Karpas-422 (cell line): ENCODE measurements at places on chromosomes 3 and 15.

DNA sequence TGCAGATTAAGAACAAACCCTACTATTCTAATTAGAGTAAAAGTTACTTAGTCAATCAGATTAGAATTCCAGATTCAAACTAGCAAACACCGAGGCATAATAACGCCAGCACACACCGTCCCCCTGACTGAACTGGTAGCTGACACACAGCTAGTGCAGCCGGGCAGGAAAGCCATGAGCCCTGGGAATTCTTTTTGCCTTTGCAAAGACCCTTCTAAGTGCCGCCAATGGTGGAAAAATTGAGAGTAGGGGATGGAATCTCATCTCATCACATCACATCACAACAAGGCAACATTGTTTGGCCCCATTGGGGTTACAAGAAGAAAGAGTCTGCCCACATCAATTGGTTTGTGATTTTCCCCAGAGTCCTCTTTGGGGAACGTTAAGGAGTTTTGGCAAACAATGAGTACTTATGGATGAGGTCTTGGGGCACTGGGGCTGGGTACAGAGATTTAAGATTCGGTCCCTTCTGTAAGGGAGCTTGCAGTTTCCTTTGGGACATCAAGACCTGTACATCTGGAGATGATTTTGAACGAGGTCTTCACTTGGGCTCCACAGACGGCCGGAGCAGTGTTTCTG is 120.4 kb upstream of the MEF2A start:
- no peak overlapping the region for H3K4me3 ChIP-seq
- DNase-seq = no peak
- no peak overlapping the region for H3K27ac ChIP-seq
- H3K4me1 ChIP-seq = peaks cover 12% of the 10 kb centered on the region
- H3K36me3 ChIP-seq = no peaks in the 10 kb centered on the region

GRCh38 chr3:76554707-76555106 is 485.2 kb upstream of the ROBO2 start:
- no peak for DNase-seq
- no peaks in the 10 kb centered on the region for H3K4me1 ChIP-seq
- no peaks in the 10 kb centered on the region for H3K36me3 ChIP-seq
- H3K27me3 ChIP-seq = no peaks in the 10 kb centered on the region
- H3K4me3 ChIP-seq = no peak overlapping the region

GRCh38 chr15:48890375-48890972 is 12.5 kb downstream of the EID1 start:
- no peak for DNase-seq
- H3K36me3 ChIP-seq = no peaks in the 10 kb centered on the region
- H3K27ac ChIP-seq = no peak overlapping the region
- H3K4me1 ChIP-seq = no peaks in the 10 kb centered on the region
- no peaks in the 10 kb centered on the region for H3K27me3 ChIP-seq
- H3K4me3 ChIP-seq = no peak overlapping the region

DNA sequence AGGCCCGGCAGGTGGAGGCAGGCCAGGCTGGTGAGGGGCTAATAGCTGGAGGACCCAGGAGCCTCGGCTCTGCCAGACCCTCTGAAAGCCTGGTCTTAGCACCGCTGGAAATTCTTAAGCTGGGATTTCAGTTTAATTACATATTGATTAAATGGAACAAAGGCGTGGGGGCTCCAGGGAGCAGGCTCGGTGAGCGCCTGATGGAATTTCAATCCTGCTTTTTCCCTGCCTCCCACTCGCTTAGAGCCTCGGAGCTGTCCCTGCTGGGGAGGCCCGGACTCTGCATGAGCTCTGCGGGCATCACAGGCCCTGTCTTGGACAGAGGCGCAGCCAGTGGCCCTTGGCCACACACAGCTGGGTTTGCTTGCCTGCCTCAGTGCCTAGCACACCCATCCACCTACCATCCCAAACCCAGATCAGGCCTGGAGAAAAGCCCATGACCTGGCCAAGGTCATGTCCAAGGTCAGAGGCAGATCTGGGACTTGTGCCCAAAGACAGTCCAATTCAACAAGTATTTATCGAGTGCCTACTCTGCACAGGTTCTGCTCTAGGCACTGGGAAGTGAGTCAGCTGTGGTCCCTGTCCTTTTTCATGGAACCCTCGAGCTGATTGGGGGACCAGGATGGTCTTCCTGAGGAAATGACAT is 40.6 kb downstream of the LINGO1 start:
- H3K4me3 ChIP-seq = no peak overlapping the region
- H3K36me3 ChIP-seq = no peaks in the 10 kb centered on the region
- H3K27ac ChIP-seq = no peak overlapping the region
- DNase-seq = no peak
- no peaks in the 10 kb centered on the region for H3K27me3 ChIP-seq

DNA sequence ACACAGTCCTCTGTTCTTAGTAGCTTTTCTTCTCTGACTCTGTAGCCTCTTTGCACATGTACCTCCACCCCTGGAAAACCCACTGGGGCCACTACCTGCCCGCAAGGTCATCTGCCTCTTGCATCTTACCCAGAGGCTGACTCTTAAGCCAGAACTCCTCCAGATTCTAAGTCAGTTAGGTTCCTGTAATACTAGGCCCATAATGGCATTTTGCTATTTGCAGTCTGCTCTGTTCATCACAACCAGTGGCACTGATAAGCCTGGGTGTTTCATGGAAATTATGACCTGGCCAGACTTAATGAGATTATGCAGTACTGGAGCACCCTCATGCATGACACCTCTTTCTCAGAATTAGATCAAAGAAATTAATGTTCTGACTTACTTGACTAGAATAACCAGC is 31.7 kb upstream of the ATG7 start:
- no peaks in the 10 kb centered on the region; the same call in 1 of the 2 replicates for H3K27me3 ChIP-seq
- H3K4me3 ChIP-seq = no peak overlapping the region
- H3K27ac ChIP-seq = no peak overlapping the region
- H3K4me1 ChIP-seq = no peaks in the 10 kb centered on the region
- no peaks in the 10 kb centered on the region for H3K36me3 ChIP-seq

DNA sequence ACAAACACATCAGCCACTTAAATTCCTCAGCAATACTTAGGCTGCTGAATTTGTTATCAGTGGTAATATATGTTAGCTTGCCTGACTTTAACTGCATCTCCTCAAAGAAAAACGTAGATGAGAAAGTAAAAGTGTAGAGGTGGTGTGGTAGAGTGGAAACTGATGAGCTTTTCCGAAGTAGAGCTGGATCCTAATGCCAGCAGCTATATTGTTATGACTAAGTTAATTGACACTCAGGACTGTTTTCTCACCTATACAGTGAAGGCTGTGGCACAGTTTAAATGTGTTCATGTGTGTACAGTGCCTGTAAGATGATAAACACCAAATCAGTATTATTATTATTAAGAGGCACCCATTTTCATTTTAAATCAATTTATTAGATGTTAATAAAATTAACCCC is 174.9 kb downstream of the TNIK start:
- no peaks in the 10 kb centered on the region for H3K27me3 ChIP-seq
- no peaks in the 10 kb centered on the region for H3K36me3 ChIP-seq
- no peak for DNase-seq
- H3K27ac ChIP-seq = no peak overlapping the region
- H3K4me1 ChIP-seq = no peaks in the 10 kb centered on the region
- H3K4me3 ChIP-seq = no peak overlapping the region

- no peak overlapping the region for H3K27ac ChIP-seq
- no peaks in the 10 kb centered on the region for H3K4me1 ChIP-seq
- no peaks in the 10 kb centered on the region for H3K36me3 ChIP-seq
- peak; percentile 32 for DNase-seq
- H3K27me3 ChIP-seq = no peaks in the 10 kb centered on the region
Observed at GRCh38 chr15:60713119-60714084, 234.5 kb upstream of the ICE2 start.

DNA sequence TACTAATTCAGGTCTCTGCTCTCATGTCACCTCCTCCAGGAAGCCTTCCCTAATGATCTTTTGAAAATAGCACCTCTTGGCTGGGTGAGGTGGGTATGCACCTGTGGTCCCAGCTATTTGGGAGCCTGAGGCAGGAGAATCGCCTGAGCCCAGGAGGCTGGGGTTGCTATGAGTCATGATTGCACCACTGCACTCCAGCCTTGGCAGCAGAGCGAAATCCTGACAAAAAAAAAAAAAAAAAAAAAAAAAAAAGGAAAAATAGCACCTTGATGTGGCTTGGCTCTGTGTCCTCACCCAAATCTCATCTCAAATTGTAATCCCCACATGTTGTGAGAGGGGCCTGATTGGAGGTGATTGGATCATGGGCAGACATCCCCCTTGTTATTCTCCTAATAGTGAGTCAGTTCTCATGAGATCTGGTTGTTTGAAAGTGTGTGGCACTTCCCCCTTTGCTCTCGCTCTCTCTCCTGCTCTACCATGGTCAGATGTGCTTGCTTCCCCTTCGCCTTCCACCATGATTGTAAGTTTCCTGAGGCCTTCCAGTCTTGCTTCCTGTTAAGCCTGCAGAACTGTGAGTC is 11.2 kb upstream of the RNU6-1 start:
- peak overlapping the region; percentile 92 for H3K27ac ChIP-seq
- peak; percentile 83 for DNase-seq
- peaks cover 84% of the 10 kb centered on the region for H3K4me1 ChIP-seq
- H3K36me3 ChIP-seq = no peaks in the 10 kb centered on the region; the same call in 1 of the 2 replicates

- peaks cover 7% of the 10 kb centered on the region for H3K4me1 ChIP-seq
- no peaks in the 10 kb centered on the region for H3K27me3 ChIP-seq
- H3K4me3 ChIP-seq = no peak overlapping the region
Observed at GRCh38 chr15:56812221-56812620, 78.9 kb upstream of the ZNF280D start.
